NCI-H510A treated with DMSO at 0.1 percent for 48 hours (cell line): ENCODE measurements at places on chromosomes 2 and 18.

DNA sequence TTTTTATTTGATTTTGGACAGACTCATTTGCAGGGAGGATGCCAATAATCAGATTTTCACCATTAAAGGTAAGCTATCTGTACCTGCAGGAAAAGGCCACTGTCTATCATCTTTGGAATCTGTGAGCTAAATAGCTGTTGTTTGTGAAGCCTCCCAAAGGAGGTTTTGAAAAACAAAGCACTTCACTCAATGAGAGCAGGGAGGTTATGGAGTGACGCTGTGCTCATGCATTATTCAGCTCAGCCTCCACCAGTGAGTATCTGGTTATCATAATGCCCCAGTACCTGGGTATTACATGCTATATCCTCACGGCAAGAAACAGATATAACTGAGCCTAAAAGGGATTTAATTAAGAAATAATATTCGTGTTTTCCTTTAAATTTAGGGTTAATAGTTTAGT lies 189.6 kb upstream of the PIK3C3 start:
- DNase-seq = peak; percentile 79

- DNase-seq = no peak
These were observed 13.2 kb upstream of the FHOD3 start for GRCh38 chr18:36284268-36284667.

DNA sequence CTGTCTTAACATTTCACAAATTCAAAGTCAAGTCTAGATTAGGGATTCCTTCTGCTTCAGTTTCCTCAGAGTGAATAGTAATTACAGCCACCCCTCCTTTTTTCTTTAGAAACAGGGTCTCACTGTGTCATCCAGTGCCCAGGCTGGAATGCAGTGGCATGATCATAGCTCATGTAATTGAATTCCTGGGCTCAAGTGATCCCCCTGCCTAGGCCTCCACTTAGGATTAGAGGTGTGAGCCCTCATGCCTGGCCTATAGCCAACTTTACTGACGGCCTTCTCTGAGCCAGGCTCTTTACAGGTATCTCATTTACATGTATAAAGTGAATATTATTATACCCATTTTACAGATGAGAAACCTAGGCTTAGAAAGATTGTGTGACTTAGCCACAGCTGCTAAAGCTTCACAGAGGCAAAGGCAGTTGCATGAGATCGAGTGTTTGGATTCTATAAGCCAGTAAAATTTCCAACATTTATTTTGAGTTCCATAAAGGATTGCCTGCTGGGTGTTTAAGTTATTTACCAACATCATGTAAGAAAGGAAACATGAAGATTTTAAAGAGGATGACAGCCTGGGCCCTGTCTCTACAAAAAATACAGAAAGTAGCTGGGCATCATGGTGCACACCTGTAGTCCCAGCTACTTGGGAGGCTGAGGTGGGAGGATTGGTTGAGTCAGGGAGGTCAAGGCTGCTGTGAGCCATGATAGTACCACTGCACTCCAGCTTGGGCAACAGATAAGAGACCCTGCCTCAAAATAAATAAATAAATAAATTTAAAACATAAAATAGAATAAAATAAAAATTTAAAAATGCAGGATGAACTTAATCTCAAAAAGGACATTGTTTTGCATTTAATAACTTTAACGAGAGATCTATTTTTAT lies 1.8 kb downstream of the ENOSF1 start:
- DNase-seq = peak; percentile 6

GRCh38 chr2:6864923-6865345 lies 773 bp downstream of the CMPK2 start:
- DNase-seq = no peak

- no peak for DNase-seq
These were observed 9.1 kb upstream of the TPRKB start for GRCh38 chr2:73746015-73746876.

DNA sequence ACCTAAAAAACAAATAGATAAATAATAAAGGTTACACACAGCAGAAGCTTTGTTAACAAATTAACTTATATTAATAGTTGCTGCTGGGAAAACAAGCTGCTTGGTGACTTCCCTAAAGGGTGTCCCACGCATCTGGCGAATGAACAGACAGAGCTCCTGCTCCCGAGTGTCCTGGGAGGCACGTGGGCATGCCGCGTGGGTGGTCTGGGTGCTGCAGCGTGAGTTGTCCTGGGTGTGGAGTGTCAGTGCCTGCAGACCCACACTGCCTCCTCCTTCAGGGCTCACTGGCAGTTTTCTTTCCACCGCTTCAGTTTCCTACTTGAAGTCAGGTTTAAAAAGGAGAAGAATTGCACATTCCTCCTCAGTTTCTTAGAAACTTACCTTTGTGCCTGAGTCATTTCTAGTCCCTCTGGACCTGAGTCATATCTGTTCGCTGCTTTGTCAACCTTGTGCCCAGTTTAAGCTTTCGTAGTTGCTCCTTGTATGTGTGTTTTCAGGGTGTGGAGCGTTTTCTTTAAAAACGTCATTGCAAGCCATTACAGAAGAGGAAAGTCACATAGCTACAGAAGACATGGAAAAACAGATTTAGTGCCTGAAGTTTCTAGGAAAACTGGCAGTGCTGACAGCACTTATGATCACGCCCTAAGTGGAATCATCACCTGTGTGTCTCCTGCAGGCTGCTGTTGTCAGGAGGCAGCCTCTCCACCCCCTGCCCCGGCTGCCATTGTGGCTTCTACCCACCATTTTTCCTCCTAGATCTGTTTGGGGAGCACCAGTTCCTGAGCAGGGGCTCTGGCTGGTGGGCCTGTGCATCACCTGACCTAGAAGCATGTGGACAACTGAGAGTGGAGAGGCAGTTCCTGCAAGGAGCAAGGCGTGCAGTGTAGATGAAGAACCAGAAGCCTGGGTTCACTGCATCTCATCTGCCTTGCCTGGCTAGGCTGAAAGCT lies 24.5 kb downstream of the IMPA2 start:
- DNase-seq = no peak

DNA sequence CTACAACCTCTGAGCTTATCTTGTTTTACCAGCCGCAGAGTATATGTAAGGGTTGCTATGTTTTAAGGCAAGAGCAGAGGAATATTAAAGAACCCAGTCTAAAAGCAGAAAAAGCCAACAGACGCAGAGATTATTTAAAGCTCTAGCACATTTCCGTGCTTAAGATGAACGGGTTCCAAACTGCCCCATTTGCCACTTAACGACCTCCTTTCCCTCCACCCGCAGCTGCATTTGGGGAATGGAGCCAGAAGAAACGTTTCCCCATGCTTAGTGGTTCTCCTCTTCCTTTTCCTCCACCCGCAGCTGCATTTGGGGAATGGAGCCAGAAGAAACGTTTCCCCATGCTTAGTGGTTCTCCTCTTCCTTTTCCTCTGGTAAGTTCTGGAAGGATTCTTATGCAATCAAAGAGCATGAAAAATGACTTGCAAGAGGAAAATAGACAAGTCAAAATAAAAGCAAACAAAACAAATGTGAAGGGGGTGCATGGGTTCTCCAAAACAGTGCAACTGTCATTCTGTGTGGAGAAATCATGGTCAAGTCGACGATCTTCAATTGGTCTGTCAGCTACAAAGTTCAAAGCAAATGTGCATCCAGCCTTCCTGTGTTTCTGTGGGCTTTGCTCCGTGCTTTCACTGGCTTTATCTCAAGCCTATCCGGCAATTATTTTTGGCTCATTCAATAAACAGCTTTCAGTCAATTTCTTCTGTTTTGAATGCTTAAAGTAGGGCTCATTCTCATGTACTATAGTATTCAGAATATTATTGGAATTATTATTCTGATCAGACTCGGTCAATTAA lies 57.8 kb downstream of the DIPK1C start:
- no peak for DNase-seq

DNA sequence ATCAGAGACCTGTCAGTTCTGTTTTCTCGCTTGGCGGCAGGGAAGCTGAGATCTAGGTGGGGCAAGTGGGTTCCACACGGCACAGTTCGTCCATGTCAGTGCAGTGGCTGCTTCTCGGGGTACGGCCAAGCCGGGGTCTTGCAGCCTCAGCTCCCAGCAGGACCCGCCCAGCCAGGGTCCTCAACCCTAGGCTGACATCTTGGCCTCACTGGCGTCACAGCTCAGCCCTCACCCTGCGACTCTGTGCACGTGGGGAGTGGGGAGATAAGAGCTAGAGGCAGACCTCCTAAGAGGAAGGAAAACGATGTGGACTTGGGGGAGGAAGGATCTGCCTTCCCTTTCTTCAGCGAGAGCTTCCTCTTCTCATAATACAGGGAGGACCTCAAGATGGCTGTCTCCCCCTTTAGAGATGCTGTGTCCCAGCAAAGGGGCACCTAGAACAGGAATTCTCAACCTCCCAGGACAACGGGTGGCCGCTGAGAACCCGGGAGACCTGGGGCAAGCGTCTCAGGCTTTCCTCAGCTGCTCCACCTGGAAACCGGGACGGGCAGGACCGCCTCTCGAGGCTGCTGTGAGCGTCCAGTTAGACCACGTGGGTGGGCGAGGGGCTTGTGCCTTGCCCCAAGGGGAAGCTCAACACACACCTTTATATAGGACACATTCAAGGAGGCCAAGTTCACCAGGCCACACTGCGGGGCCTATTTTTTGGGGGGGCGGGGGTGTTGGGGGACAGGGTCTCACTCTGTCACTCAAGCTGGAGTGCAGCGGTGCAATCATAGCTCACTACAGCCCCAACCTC lies 23.5 kb upstream of the KLF11 start:
- no peak for DNase-seq

GRCh38 chr2:161228511-161229240 lies 68.4 kb downstream of the TANK start:
- no peak for DNase-seq

DNA sequence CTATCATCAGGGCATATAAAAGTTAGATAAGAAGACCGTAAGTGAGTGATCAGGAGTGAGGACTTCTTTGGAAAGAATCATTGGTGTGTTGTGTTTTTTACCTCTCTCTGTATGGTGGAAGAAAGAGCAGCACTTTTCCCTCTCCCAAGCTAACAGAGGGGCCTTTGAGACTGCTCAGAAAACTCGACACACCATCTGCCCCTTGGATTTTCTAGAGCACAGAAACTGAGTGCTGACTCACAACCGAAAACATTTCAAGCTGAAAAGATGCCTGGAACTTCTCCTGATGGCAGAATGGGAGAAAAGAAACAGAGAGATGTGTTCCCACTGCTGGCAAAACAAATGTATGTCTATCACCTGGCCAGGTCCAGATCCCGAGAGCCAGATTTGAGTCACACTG lies 156.6 kb downstream of the DNAH7 start:
- no peak for DNase-seq

GRCh38 chr18:75639472-75639831 lies 211.9 kb upstream of the SMIM21 start:
- no peak for DNase-seq

DNA sequence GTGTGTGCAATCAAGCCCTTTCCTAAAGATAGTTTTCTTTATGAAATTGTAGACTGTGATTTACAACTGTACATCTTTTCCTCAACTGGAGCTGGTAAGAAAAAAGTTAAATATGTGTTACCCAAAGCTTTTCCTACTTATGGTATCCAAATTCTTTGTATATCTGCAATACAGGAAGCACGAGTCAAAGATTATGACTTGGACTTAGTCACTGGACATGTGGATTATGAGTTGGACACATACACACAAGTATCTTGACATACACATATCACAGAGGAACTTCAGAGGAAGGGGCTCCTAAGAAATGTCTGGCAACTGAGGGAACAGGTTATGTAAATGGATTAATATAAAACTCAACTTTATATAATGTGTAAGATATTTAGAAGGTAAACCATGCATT lies 35.2 kb downstream of the PRELID3A start:
- no peak for DNase-seq

DNA sequence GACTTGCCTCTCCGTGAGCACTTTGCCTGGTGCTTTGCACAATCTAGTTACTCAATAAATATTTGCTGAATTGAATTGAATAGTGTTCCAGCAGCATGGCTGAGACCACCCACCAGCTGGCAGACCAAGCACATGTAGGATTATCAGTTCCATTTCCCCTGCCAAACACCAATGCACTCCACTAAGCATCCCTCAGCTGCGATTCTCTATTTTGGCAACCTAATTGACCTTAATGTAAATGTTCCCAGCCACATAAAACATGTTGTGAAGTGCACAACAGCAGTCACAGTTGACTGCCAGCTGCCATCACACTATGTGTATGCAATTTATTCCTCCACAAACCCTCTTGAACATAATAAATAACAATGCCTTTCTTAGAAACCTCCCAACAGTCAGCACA lies 1879.4 kb upstream of the PIK3C3 start:
- DNase-seq = no peak

DNA sequence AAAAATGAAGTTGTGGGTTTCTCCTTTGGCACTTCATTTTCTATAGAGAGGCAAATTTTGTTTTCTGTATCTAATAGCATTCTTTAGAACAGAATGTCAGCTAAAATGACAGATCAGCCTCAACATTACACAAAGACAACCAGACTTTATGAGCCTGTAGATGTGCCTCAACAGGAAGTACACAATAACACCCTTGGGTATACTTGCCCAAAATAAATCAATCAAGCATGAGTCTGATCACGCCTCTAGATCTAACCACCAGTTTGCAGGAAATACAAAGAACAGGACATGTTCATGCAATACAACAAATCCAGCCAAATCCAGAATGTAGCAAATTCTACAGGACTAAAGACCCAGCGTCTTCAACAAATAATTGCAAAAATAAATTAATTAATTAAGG lies 11.2 kb upstream of the DAPL1 start:
- DNase-seq = no peak

DNA sequence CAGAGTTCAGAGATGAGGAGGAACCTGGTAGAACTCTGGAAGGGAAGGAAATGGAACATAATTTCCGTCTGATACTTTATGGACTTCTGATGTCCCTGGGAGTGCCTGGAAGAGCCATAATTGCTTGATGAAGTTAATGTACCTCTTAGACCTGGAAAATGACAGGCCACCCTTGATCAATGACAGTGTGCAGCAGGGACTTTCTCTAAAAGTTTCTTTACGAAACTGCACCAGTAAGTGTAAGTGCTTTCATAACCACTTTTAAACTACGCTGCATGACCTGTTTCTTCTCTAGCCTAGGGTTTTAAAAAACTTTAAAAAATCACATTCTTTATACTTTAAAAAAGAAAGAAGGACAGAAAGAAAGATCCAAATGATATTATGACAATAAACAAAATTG lies 164.5 kb downstream of the LPIN1 start:
- DNase-seq = no peak

GRCh38 chr2:111905990-111906735 lies 7.8 kb downstream of the MERTK start:
- DNase-seq = no peak
